ENCODE measurements at places on chromosomes 5 and 9. TPM values are rescaled to one million over a fixed set of nuclear protein-coding genes. Genes with fewer than 3 reads are reported as not detected.

GRCh38 chr5:585962-586628 is 26.0 kb upstream of the CEP72 start:
- H3K27ac ChIP-seq: no peak overlapping the region
- H3K27me3 ChIP-seq: peaks cover 37% of the 10 kb centered on the region
- no peak for DNase-seq
- no peaks in the 10 kb centered on the region for H3K36me3 ChIP-seq

DNA sequence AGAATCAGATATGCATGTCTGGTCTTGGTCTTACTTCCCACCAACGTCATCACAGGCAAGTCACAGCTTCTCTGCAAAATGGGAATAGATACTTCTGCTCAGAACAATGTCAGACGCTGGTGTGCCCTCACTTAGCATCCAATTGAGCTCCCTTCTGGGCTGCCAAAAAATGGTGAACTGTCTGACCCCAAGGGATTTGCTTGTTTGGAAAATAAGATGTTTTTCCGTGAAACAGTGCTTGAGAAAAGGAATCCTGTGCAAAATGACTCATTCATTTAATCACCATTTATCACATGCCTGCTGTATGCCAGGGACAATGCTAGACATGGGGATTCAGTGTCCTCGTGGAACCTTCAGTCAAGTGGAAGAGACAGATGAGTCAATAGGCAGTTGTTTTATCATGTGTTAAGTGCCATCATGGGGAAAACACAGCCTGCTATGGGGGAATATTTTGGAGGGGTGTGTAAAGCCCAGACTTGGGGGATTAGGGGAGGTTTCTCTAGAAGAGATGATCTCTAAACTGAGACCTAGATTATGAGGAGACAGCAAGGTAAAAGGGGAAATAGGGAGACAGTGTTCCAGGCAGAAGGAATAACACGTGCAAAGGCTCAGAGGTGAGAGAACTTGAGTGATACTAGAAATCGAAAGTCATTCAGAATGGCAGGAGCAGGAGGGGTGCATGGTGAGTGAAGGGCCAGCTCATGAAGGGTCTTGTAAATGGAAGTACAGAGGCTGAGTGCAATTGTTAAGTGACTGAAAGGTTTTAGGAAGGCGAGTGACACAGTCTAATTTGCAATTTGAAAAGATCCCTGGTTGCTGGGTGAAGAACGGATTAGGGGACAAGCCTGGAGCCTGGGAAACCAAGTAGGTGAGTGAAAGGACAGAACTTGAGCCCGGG is 3.9 kb downstream of the NIPAL4 start:
- H3K36me3 ChIP-seq: no peaks in the 10 kb centered on the region
- peaks cover 25% of the 10 kb centered on the region for H3K4me1 ChIP-seq
- no peak overlapping the region for H3K4me3 ChIP-seq
- H3K27me3 ChIP-seq: peaks cover 18% of the 10 kb centered on the region
- DNase-seq: no peak

- no peak for DNase-seq
- H3K4me1 ChIP-seq: no peaks in the 10 kb centered on the region
- H3K36me3 ChIP-seq: no peaks in the 10 kb centered on the region
- H3K27ac ChIP-seq: peak overlapping the region; percentile 53
- no peaks in the 10 kb centered on the region for H3K27me3 ChIP-seq
- H3K4me3 ChIP-seq: no peak overlapping the region
These were observed 120.7 kb upstream of the PCA3 start for GRCh38 chr9:76643399-76644117.

Gene MAST4
- 52.2 TPM for total RNA-seq

GRCh38 chr5:34930870-34931269 is 1.5 kb downstream of the DNAJC21 start:
- H3K36me3 ChIP-seq: no peaks in the 10 kb centered on the region
- H3K27ac ChIP-seq: peak overlapping the region; percentile 93
- no peak for DNase-seq
- H3K27me3 ChIP-seq: no peaks in the 10 kb centered on the region
- peak overlapping the region; percentile 87 for H3K4me3 ChIP-seq

Gene SLC6A19
- not detected for total RNA-seq

- H3K27me3 ChIP-seq: no peaks in the 10 kb centered on the region
- H3K4me3 ChIP-seq: no peak overlapping the region
- DNase-seq: no peak
These were observed 510.2 kb downstream of the BNC2 start for GRCh38 chr9:16360247-16360646.

DNA sequence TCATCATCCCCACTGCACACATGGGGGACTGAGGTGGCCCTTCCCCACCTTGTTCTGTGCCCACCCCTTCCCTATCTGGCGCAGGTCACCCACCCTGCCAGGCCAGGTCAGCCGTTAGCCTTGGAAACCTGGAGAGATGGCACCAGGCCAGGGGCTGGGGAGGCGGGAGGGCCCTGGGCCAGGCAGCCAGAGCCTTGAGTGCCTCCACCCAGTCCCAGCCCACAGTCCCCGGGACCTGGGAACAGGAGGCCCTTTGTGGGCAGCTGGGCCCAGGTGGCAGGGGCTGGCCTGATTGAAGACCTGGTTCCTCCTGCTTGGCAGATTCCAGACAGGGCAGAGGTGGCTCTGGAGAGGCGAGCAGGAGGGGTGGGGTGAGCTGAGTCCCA is 70.6 kb downstream of the LRSAM1 start:
- no peaks in the 10 kb centered on the region for H3K27me3 ChIP-seq
- H3K36me3 ChIP-seq: no peaks in the 10 kb centered on the region
- peak overlapping the region; percentile 80 for H3K27ac ChIP-seq
- H3K4me3 ChIP-seq: no peak overlapping the region

Gene MLLT3
- total RNA-seq: 27.6 TPM

Gene C9orf153
- total RNA-seq: 0.41 TPM
